ENCODE measurements at places on chromosomes 4 and X. TPM values are rescaled to one million over a fixed set of nuclear protein-coding genes. Genes with fewer than 3 reads are reported as not detected.

The GAGE1 gene
- total RNA-seq = not detected

The COX7B2 gene
- not detected for total RNA-seq

The TLR2 gene
- total RNA-seq = 95.4 TPM

The P2RY4 gene
- not detected for total RNA-seq

The SH3D19 gene
- 166 TPM for total RNA-seq

The ASB5 gene
- total RNA-seq = not detected

The DGKK gene
- not detected for total RNA-seq

DNA sequence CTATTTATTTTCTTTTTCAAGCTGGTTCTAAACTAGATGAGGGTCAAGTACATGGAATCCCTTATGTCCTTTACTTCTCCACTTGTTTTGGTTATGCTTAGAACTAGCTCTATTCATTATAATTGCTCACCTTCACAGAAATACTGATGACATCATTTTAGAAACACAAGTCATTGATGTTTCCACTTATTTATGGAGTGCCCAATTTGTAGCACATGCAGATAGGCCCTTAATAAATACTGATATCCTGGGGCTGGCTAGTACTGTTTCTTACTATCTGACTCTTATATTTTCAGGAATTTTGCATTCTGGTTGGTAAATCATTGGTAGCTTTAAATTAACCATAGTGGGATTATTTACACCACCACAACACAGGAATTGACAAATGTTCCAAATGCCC is 112.2 kb downstream of the NAA11 start:
- no peak for DNase-seq

DNA sequence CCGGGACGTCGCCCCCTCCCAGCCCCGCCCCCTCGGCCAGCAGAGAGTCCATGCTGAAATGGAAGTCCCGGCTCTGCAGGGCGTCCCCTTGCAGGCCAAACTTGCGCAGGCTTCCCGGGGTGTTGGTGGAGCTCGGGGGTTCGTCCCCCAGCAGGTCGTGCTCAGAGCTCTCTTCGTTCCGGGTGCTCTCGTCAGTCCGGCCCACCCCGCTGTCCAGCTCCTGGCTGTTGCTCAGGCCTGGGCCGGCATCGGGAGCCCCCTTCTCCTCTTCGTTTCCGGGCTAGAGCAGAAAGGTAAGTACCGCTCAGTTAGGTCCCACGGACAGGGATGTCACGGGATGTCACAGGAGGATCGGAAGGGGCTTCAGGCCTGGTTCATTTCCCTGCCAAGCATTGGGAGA is 10.2 kb downstream of the SSR4 start:
- no peak for DNase-seq

GRCh38 chr4:22607382-22607781 is 85.4 kb upstream of the GBA3 start:
- no peak for DNase-seq

DNA sequence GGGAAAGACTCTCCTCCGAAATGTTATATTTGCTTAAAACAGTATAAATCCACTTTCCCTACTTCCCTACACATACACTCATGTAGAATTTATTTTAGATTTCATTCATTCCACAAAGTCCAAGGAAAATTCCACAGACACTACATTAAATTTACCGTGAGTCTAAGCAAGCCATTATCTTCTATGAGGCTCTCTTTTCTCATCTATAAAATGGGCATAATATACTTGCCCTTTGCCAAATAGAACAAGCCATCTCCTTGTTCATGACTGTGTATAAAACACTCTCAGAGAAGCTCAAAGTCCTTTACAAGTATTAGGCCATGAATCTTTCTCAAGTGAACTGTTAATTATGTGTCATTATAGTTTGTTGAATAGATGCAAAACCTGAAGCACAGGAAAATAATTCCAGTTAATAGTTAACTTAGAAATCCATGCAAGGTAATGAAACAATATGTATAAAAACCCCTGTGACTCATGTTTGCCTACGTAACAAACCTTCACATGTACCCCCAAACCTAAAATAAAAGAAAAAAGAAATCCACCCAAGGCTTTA is 10.7 kb downstream of the TEC start:
- DNase-seq = no peak

GRCh38 chrX:151763711-151764110 is 29.2 kb downstream of the CNGA2 start:
- no peak for DNase-seq

- DNase-seq = no peak
Observed at GRCh38 chr4:42391355-42391664, 6.0 kb upstream of the SHISA3 start.

DNA sequence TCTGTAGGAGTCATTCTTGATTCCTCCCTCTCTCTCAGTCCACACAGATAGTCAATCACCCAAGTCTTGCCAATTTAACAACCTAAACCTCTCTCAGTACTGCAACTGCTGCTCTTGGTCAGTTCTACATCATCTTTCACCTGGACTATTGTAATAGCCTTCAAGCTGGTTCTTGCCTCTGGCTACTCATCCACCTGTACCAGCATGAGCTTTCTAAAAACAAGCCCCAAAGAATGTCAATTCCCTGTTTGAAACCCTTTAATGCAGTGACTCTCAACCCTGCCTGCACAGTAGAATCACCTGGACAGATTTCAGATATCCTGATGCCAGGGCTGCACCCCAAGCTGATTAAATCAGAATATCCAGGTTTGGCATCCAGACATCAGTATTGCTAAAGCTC is 48.3 kb downstream of the VGLL1 start:
- no peak for DNase-seq

- DNase-seq = no peak
Observed at GRCh38 chrX:41435708-41436107, 11.4 kb upstream of the NYX start.

GRCh38 chr4:84865600-84865999 is 100.9 kb downstream of the WDFY3 start:
- no peak for DNase-seq

GRCh38 chrX:15468036-15468435 is 25.1 kb downstream of the PIR start:
- DNase-seq = no peak

DNA sequence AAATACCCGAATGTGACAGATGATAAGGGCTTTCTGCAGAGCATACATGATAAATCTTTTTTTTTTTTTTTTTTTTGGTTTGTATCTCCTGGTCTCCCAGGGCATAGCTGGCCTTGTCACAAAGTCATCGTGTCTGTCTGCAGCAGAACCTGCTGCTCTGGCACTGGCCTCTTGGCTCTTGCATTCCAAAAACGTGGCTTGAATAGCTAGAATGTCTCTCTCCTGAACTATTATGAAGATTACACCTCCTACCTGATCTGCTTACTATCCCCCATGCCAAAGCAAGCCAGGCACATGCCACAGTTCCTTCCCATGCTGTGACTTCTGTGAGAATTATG is 50.4 kb upstream of the SCRG1 start:
- DNase-seq = no peak

DNA sequence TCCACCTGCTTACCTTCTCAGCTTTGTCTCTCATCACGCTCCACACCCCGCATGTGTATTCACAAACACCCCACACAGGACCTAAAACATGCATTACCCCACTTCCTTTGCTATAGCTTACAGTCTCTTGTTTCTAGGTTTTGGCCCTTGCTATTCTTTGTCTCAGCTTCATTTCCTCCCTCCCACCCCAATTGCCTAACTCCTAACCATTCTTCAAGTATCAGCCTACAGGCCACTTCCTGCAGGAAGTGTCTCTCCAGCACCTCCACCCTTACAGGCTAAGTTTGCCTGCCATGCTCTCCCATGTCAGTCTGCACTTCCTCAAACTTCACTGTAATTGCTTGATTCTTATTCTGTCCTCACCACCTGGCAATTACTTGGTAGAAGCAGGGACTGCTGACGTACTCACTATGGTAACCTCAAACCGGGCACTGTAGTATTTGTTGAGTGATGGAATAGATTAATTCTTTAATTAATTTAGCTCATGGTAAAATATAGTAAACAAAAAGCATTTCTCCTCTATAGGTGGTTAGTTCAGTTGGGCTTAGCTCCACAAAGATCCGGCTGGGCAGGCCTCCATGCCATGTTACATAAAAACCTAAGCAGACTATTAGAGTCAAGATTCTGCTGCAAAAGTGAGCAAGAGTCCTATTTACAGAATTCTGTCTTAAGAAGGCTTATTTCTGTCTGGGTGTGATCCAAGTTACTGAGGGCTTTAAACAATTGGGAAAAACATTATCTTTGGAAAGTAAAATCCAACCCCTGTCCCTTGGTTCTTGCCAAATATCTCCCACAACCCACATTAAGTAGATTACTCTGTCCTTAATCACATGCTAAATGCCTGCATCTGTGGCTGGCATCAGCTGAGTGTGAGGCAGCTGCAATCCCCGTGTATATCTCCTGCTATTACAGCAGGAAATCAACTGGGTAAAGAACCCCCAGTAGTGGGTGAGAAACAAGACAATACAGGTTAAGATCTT is 124.7 kb upstream of the CPEB2 start:
- no peak for DNase-seq

DNA sequence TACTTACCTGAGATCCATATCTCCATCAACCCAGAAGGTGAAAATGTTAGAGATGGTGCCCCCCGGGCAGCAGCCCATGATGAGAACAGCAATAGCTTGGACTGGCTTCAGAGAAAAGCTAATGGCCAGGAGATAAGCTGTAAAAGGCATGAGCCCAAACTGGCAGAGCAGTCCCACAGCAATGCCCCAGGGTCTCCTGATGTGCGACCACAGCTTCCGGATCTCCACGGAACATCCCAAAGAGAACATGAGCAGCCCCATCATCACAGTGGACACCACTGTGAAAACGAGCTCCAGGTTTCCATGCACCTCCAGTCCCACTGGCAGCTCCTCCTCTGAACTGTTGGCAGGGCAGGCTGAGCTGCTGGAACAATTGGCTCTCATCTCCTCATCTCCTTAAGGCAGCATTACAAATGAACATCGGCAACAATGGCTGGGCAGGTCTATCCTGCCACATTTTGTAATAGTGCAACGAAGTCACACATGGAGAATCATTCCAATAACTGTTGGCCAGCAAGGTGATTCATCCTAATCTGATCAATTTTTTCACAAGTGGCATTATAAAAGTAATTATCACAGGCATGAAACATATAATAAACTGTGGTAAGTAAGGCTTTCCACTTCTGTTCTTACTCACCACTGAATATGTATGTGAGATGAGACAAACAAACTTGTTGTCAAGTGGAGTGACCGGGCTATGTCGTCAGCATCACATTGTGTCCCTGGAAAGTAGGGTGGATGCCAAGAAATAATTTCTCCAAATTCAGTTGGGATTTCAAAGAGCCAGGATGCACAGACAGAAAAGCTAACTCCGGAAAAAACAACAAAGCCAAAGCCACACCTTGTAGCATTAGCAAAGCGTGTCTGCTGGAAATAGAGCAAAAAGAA is at the start of gene SLC10A6:
SLC10A6 (minus strand) TSS at position 653 of the 888 bp plus-strand sequence; CDS start at position 384, 269 bp downstream.
- DNase-seq = no peak

DNA sequence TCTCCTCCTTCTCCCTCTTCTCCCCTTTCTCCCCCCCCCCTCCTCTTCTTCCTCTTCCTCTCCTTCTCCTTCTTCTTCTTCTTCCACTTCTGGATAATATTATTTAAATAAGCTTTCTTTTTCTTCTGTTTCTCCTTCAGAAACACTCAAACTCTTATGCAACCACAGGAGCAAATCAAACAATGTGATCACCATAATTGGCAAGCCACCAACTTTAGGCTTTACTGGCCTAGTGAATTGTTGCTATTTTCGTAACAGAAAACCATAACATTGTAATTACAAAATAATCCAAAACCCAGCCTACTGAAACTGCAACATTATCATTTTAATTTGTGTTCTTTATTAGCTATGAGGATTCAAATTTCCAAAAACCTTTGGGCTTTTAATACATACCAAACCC is 14.3 kb downstream of the DCAF8L1 start:
- DNase-seq = no peak
